ENCODE measurements at places on chromosomes 7 and 10.
A peak's percentile ranks its signal among the peaks of the same experiment; 100 is the strongest.

GRCh38 chr10:22823109-22823508, 104.7 kb upstream of the ARMC3 start:
- peak; percentile 49 for DNase-seq

DNA sequence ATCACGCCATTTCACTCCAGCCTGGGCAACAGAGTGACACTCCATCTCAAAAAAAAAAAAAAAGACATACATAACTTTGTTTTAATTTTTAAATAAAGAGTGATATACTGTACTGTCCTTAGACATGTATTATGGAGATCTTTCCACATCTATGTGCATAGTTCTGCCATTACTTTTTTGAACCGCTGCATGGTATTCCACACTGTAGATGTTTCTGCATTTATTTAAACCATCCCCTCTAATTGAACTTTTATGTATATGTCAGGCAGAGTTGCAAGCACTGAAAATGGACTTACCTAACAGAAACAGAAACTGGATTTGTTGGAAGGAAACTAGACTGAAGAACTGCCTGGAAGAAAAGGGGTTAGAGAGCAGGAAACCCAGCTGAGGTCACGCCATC, 8.5 kb upstream of the ARHGAP19 start:
- no peak for DNase-seq

DNA sequence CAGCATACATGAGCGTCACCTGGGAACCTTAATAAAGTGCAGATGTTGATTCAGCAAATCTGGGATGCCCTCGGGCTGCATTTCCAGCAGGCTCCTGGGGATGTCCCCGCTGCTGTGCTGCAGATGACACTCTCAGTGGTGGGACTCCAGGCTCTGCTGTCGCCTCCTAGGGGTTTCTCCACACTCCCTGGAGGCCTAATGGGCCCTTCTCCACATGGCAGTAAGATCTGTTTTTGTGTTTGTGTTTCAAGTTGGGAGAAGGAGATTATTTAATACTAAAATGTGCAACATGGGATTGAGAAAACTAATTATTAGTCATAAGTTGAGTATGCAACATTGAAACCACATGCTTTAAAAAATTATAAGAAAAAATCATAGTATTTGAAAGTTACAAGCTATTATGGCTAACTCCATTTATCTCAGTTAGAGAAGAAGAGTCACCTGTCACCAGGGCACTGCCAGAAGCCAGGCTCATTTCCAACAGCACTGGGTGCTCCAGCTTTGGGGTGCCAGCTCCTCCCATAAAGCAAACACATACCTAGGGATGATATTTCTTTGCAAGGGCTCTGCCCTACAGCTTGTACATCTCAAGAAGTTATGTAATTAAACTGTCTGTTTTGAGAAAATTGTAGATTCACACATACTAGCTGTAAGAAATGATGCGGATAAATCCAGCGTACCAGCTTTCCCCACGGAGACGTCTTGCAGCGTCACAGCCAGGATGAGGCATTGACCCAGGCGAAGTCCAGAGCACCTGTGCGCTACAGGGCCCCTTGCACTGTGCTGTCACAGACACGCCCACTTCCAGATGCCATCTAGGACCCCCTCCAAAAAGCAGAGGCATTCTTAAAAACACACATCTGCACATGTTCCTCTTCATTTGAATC, 106.4 kb downstream of the EGFR start:
- no peak for DNase-seq

DNA sequence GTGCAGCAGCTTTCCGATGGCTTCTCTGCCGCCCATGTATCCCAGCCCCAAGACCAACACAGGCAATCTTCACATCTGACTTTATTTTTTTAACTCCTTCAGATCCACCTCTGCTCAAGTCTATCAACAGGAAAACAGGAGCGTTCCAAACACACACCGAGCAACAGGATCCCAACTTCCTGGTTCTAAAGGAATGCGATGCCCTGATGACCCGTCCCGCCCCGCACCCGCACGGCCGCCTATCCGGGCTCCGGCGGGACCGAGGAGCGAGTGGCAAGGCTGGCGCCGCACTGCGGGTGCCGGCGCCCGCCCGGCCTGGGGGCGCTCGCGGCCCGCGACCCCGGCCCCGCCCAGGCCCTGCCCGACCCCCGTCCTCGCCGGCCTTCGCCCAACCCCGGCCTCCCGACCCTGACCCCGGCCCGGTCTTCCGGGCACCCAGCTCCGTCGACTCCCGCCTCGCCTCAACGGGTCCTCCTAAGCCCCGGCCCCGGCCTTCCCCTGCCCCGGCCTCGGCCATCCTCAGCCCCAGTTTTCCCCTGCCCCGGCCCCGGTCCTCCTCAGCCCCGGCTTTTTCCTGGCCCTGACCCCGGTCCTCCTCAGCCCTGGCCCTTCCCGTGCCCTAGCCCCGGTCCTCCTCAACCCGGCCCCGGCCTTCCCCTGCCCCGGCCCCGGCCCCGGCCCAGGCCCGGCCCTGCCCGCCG, 730 bp downstream of the LARP4B start:
- DNase-seq: peak; percentile 84

DNA sequence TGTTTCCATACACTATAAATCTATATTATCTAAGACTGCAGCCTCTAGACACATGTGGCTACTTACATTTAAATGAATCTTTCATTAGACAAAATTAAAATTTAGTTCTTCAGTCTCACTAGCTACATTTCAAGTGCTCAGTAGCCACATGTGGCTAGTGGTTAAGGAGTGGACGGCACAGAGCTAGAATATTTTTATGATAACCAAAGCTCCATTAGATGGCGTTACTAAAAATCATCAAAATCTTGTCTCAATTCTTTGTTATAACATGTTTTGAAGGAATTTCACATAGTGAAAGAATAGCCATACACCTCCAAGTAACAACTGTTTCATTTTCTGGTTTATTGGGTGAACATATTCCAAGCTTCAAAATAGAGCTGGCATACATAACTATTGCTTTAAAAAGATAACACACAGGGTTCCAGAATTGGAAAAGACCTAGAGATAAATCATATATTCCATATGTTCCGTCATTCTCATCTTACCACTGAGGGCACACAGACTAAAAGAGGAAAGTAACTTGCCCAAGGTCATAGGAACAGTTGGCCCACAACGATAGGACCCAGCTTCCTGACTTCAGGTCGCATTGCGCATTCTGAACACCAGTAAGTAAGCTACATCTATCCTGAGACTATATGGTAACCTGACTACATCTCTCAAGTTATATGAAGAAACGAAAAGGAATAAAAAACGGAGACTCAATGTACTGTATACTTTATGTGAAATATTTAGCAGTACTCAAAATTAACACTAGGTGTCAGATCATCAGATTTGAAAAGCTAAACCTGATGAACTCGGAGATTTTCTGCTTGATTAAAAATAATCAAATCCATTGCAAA, 66.6 kb downstream of the CAV1 start:
- DNase-seq: peak; percentile 77

DNA sequence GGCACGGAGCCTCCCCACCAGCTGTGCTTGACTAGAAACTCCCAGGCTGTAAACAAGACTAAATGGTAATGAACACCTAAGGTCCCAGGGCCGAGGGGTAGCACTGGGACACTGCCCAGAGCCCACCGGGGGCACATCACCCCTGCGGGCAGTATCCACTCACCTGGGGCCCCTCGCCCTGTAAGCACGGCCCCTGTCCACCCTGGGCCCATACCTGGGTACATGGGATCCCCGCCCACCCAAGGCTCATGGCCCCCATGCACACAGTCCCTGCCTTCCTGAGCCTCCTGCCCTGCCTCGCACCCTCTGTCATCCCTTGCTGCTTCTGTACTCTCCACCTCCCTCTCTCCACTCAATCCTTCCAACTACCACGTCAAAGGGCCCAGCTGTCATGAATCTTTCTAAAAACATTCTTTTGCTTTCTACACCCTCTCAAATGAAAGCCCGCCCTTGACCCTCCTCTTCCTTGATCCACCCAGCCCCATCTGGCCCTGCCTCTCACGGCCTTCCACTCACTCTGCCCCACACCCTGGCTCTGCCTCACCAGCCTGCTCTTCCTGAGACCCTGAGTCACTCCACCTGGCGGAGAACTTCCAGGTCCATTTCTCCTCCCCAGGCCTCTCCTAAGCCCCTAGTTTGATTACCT, 173.1 kb downstream of the PARD3 start:
- no peak for DNase-seq

DNA sequence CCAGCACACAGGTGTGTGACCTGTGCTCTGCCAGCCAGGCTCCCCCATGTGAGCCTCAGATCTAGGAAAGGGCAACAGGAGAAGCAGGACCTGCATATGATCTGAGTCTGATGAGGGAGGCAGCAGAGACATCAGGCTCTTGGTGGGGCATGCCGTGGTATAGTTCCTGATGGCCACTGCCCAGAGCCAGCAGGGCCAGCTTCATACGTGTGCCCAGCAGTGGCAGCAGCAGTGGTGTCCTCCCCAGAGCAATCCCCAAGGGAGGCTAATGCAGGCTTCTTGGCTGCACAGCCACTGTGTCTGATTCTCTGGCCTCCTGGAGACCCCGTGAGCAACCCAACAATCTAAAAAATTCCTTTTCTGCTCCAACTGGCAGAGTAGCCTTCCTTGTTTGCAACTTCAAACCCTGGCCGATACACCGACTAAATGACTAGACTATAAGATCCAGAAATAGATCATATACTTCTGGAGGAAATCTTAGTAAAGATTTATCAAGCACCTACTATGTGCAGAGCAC, 230.6 kb upstream of the ZMIZ1 start:
- DNase-seq: no peak

- no peak for DNase-seq
These were observed 65.1 kb downstream of the RGS10 start for GRCh38 chr10:119477444-119477843.

DNA sequence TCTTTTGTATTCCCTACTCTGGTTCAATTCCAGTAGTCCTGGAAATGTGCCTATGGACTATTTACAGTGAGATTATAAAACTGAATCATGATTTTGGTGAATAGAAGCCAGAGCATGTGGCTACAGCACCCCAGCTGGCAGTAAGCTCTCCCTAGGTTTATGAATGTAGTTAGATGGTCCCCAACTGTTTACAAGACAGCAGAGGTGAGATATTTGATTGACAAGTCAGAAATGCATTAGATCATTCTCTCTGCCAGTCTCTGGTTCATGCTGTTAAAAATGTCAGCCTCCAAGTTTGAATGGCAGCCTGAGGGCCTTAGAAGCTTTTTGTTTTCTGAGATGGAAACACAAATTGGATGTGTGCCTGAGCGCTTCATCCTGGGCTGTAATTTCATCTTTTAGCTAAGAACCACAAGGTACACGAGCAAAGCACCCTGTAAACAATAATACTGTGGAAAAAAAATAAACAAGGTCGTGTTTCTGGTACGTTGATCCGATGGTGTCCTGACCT, 85.0 kb downstream of the BTRC start:
- DNase-seq: no peak

GRCh38 chr7:159317294-159317693, 172.6 kb upstream of the VIPR2 start:
- DNase-seq: no peak

GRCh38 chr7:44396496-44396895, 71.1 kb upstream of the CAMK2B start:
- no peak for DNase-seq

- DNase-seq: no peak
These were observed 70.4 kb downstream of the MGAM2 start for GRCh38 chr7:142181966-142182365.

- peak; percentile 57 for DNase-seq
These were observed 10.0 kb downstream of the ZCCHC24 start for GRCh38 chr10:79435271-79436065.

DNA sequence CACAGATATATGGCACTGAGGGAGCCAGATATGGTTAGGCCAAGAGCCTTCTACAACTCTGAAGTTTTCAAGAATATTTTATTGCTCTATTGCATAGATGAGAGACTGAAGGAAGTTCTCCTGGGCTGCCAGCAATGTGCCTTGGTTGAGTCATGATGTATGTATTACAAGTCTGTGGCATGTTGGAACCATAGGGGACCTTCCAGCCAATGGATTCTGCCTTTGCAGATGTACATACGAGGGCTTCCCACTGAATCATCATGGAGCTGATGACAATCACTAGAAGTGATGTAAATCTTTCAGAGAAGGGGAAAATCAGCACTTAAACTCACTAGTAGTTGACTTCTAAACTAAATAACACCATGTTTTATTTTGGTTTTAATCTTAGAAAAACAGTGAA, 419.5 kb downstream of the PHTF2 start:
- DNase-seq: no peak

DNA sequence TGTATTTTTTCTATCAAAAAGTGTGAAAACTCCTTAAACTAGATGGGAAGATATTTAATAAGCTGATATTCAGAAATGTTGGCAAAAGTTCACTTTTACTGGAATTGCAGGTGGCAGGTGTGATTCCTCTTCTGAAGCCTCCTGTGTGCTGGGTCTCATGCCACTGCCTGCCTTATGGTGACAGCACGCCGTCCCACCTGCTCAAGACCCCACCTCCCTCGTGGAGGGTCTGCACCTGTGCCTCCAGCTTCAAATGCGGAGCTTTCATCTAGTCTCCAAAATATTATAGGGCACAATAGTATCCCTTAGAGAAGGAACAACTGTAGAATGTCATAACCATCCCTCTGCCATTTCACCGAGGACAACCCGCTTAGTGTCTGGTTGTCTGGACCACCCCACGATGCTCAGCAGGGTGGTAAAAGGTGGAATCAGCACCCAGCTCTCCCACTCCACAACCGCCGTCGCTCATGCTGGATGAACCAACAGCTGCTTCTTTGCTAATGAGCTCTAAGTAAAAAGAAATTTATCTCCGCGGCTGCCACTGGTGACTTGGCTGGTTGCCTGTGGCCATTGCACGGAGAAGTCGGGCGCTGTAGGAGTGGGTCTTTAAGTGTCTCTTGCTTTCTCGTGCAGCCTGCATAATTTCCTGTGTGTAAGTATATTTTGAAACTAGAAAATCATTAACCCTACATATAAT, 119.3 kb upstream of the TCERG1L start:
- no peak for DNase-seq

DNA sequence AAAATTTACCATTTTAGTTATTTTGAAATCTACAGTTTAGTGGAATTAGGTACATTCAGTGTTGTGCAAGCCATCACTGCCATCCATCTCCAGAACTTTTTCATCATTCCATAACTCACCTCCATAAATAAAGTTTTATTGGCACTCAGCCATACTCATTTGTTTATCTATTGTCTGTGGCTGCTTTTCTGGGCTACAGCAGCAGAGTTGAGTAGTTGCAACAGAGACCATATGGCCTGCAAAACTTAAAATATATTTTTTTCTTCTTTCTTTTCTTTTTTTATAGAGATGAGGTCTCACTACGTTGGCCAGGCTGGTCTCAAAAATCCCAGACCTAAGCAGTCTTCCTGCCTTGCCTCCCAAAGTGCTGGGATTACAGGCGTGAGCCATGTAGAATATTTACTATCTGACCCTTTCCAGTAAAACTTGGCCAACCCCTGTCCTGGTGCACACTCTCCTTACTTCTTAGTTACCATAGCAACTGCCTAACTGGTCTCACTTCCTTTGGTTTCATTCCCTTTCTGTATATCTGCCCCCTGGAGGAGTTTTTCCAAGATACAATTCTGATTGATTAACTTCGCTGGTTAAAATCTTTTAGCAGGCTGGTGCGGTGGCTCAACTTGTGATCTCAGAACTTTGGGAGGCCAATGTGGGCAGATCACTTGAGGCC, 133.2 kb downstream of the CUX1 start:
- DNase-seq: peak; percentile 62

All from adipocyte (in vitro differentiated cells).